ENCODE measurements at places on chromosomes 5 and 9.

GRCh38 chr9:68609901-68610415 lies 69.3 kb upstream of the TMEM252 start:
- DNase-seq, result no peak

- DNase-seq, result no peak
Measured at GRCh38 chr9:100848726-100849125, 179.8 kb upstream of the PLPPR1 start.

DNA sequence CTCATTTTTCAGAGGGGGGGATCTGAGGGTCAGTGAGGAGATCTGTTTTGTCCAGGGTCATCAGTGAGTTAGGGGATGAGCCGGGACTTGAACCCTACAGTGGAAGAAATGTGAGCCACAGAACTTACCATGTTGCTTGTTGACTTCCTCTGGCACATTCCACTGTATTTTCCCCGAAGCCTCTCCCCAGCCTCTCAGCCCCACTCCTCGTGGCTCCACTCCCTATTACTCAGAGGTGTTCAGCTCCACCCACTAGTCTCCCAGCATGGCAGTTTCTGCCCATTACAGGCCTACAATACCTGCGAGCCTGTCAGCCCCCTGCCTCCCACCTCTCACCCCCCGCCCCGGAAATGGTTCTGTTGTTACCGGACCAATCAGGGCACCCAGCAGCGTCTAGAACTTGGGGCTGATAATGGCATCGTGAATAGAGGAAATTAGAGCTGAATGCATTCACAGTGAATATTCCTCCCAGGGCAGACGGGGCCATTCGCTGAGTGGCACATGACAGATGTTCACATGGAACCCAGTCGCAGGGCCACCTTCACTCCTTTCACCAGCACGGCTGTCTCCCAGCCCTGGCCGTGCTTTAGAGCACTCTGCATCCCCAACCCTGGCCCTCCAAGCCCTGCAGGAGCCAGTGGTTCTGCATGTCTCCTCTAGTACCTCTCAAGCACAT lies 81.6 kb downstream of the KCNIP1 start:
- DNase-seq, result no peak

GRCh38 chr5:100576217-100576751 lies 41.1 kb downstream of the FAM174A start:
- no peak for DNase-seq

DNA sequence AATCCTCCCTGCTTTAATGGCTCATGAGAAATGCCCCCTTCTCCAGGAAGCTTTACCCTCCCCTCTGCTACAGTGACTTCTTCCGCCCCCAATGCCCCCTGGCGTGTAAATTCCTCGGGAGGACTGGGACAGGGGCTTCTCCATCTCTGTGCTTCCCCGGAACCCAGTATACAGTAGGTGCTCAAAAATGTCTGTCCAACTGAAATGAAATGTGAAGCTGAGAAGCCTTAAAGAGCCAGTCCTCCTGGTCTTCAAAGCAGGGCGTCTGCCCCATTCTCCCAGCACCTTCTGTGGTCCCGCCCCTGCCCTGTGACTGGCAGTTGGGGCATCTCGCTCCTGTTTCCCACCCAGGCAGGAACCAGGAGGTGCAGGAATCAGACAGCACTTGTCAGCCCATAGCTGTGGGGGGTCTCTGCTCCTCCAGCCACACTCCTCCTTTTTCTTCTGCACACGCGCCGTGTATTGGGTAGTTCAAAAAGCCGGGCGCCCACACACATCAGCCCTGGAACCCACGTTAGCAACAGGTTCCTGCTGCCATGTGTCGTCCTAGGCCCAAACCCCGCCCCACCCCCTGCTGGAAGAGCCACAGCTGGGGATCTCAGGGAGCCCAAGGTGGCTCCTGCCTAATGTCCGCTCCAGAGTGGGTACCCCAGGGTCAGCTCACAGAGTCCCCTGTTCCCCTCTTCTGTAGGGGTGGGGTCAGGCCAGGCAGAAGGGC lies 16.0 kb downstream of the FIBCD1 start:
- no peak for DNase-seq

GRCh38 chr9:130453487-130453886 lies 8.7 kb downstream of the ASS1 start:
- DNase-seq, result no peak

- DNase-seq, result no peak
Measured at GRCh38 chr5:6606884-6607558, 25.8 kb downstream of the NSUN2 start.

- DNase-seq, result peak; percentile 78
Measured at GRCh38 chr5:79513704-79514390, at the start of gene HOMER1. TSS of gene HOMER1 (minus strand) at chr5:79514134. CDS start at chr5:79512774, 1,360 bp downstream.

DNA sequence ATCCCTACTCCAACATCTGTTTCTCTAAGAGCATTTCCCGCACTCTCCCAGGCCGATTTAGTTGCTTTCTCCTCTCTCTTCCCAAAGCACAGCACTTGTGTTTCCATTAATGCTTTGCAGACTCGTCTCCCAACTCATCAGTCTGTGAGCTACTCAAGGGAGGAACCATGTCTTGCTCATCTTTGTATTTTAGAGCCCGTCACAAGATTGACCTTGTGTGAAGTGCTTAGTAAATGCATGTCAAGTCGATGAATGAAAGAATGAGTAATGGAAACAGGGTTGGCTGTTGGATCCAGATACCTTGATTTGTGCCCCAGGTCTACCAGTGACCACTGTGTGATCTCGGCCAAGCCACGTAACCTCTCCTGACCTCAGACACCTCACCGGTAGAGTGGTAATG lies 99.3 kb downstream of the KLF4 start:
- DNase-seq, result peak; percentile 40

GRCh38 chr5:140042393-140042642 lies 781 bp downstream of the NRG2 start:
- no peak for DNase-seq

DNA sequence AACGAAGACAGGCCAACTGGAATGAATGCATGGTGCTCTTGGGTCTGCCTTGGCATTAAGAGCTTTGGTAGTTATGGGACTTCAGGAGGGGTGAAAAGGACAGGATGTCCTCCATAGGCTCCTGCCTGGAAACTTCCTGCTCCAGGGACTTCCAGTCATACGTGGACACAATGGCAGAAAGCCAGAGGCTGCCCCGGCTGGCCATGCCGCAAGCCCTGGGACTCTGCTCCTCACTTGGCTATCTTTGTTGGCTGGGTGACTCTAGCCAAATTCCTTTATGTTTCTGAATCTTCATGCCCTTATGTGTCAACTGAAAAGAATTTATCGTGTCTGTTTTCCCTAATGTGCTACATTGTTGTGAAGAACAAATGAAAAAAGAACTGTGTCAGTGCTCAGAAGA lies 136.9 kb downstream of the SIL1 start:
- DNase-seq, result peak; percentile 40
